ENCODE measurements at places on chromosomes 4 and X. TPM values are rescaled to one million over a fixed set of nuclear protein-coding genes. Genes with fewer than 3 reads are reported as not detected.

GRCh38 chrX:119398974-119399771 is at the start of gene SLC25A43:
TSS of gene SLC25A43 (plus strand) at chrX:119399336. CDS start at chrX:119399404, 68 bp downstream.
- DNase-seq, result peak; percentile 62

Gene SATL1
- total RNA-seq, result not detected

Gene SHISA3
- 5.4 TPM for total RNA-seq

Gene TEX13B
- total RNA-seq, result not detected

DNA sequence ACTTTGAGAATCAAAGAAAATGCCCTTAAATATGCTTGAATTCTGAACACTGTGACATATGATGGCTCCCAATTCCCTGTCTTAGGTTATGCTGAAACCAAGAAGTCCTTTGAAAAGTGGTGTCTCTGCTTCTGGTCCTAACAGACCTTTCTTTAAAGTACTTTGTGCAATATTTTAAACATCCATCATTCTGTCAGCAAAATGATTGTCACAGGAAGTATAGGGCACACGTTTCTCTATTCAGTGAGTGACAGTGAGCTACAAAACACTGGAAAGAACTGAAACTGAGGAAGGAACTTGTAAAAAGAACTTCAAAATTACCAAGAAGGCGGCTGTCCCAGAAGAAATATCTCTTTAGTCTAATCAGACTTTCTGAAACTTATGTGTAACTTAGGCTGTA is 12.2 kb upstream of the NUP54 start:
- DNase-seq, result no peak

DNA sequence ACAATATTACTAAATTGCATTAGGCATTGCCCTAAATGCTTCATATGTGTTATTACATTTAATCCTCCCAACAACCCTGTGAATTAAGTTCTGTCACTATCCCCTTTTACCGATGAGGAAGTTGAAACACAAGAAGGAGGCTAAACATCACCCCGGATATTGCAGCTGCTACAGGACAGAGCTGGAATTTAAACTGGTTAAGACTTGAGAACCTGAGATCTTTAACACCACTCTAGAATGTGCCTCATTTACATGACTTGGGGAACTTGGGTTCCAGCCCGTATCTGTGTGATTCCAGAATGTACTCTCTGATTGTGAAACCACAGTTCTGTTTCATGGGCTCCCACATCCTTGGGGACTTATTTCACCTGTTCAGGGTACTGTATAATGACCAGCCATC is 165.1 kb upstream of the PPARGC1A start:
- no peak for DNase-seq

Gene CHRNA9
- total RNA-seq, result not detected

DNA sequence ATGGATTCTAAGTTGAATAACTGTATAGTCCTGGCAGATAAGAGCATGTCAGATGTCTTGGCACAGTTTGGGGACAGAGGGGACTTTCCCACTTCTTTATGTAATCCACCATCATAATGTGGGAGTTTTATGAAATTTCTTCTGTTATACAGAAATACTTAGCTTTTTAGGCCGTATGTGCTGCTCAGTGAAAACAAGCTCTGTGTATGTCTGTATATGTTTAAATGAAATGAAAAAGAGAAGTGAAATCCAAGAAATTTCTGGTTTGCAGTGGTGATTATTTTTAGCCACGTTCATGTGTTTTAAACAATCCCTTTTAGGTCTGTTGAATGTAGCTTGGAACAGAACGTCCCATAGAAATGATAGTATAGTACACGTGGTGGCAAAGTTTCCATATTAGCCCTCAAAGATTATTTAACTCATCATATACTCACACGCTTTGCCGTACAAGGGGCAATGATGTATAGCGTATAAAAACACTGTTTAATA is 41.0 kb downstream of the GAB1 start:
- no peak for DNase-seq

DNA sequence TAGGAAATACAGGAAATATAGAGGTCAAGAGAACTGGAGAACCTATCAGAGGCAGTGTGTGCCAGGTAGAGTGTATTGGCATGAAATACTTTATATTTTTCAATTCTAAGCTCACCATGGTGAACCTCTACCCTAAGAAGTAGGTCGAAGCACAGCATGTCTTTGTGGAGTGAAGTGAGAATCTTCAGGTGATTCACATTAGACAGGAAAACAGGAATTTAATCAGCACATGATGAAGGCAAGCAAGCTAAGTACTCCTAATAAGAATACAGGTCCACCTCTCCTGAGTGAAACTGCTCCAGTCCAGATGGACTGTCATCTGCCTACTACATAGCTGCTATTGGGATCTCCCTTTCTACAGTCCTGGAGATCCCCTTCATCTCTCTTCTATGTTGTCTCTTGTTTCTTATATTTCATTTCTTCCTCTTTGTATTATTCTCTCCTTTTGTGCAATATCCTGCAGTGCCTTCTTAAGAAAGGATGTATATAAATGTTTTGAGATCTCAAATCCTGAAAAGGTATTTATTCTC is 159.0 kb downstream of the LRBA start:
- DNase-seq, result no peak

DNA sequence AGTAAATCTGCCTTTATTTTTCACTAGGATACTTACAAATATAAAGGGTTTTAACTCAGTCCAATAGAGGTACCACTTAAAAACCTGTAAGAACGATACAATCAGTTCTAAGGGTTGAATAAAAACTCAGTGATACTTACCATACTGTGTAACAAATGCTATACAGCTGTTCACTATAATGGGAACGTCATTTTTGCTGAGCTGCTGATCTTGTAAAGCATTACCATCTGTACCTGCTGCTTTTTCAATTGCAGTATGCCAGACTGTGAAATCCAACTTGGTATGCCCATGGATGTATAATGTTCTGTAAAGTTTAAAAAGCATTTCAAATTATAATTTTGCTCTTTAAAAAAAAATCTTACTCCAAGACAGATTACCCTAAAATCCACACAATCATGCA is 111.2 kb downstream of the ARAP2 start:
- DNase-seq, result no peak

DNA sequence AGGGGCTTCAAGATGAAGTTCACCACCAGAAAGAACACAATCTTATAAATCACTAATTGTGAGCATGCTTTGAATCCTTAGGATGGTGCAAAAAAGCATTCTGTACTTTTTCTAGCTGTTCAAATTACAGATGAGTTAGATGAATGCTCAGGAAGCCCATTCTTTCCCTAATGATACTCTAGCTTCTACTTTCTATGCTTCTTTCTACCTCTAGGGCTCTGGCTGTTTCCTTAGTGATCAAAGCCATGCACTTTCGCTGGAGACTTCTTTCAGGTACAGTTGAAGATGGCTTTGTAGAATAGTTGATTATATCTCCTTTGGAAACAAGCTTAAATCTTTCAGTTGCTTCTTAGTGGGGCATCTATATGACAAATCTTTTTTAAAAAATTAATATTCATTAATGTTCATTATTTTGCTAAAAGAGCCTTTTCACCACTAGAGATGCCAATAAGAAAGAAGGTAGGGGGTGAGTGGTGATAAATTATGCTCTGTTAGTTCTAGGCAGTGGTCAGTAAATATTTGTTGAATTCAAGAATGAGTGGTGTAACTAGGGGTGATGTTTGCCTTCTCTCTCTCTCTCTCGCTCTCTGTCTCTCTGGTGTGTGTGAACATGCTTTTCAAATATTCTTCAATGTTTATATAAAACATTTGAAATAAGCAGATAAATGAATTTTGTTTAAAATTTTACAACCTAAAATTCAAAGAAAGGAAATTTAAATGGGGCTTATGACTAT is 169.4 kb downstream of the GLUD2 start:
- DNase-seq, result no peak

Gene ADH1A
- total RNA-seq, result 0.57 TPM

Gene CLDN34
- total RNA-seq, result not detected

DNA sequence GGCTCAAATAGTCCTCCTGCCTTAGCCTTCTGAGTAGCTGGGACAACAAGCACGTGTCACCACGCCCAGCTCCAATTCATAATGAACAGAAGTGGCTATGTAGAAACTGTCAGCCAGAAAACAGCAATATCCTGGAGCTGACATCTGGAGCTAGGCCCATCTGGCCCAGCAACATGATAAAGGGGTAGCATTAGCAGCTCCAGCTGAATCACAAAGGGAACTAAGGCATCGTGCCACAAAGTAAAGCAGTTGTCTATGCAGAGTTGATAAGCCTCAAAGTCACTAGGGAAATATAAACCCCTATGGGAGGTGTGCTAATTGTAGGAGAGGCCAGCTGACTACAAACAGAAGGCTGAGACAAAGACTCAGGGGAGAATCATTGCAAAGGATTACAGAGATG is 270.5 kb upstream of the GPC4 start:
- DNase-seq, result peak; percentile 30

Gene PWWP3B
- 10.0 TPM for total RNA-seq

DNA sequence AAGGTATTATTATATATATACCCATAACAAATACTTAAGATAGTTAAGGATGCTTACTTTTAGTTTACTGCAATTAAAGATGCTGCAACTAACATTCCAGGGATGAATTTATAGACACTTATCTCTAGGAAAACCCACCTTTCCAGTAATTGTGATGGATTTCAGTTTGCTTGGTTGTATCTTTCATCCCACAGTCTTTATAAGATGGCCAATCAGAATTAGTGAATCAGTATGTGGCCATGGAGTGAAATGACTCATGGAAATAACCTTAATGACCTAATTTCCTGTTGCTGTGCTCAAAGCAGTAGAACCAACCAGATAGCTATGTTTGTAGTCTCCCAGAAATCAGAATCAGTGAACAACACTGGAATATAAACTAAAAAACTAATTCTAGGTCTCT is 26.4 kb downstream of the MOSPD2 start:
- DNase-seq, result no peak

DNA sequence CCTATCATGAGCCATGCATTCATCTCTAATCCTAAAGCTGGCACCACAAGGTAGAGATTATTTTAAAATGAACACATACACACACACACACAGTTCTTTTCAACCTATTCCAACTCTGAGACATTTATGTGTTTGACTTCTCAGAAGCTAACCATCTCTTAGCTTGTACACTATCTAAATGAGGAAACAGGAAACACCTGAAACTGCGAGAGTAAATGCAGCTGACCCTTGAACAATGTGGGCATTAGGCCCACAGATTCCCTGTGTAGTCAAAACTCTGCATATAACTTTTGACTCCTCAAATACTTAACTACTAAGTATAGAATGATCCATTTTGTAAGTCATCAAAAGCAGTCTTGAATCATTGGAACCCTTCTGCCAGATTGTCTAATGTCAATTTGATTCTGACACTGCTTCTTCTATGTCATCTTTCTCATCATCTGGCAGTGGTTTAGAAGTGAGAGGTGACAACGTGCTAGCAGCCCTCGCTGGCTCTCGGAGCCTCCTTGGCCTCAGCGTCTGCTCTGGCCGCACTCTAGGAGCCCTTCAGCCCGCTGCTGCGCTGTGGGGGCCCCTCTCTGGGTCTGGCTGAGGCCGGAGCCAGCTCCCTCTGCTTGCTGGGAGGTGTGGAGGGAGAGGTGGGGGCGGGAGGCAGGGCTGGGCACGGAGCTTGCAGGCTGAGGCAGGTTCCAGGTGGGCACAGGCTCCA is 21.4 kb upstream of the IL15 start:
- no peak for DNase-seq

Gene ARHGAP36
- total RNA-seq, result not detected

DNA sequence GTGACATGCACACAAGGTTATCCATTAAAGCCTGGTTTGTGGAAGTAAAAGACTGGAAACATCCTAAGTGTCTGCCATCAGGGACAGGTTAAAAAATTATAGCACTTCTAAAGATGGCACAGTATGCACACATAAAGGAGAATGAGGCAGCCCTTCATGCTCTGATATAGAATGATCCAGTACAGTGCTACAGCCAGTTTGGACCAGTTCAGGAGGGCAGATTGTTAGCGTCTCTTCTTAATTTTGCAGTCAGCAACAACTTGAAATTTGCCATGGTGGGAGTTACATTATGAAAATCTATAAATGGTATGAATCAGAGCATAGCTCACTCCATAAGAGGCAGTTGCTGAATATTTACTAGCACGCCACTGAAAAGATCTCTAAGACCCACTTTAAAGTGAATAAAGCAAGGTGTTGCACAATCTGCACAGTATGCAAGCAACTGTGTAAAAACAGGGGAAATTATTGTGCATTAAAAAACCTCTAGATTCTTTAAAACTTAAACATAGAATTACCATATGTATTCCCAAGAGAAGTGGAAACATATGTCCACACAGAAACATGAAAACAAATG is 20.3 kb upstream of the SOD3 start:
- DNase-seq, result no peak

Gene GUCY1B1
- 31.3 TPM for total RNA-seq

- no peak for DNase-seq
Observed at GRCh38 chr4:25857851-25858400, 4.9 kb downstream of the SEL1L3 start.
